ENCODE measurements at places on chromosomes 11 and 22.
A peak's percentile ranks its signal among the peaks of the same experiment; 100 is the strongest.

GRCh38 chr11:124934862-124935547, 842 bp downstream of the HEPACAM start:
- DNase-seq, result no peak

- DNase-seq, result no peak
These were observed 559 bp downstream of the RANBP1 start for GRCh38 chr22:20116376-20116950.

GRCh38 chr11:128963744-128964325, 21.2 kb upstream of the TP53AIP1 start:
- DNase-seq, result no peak

GRCh38 chr22:19855504-19856409, 1.1 kb upstream of the GNB1L start:
- peak; percentile 34 for DNase-seq

DNA sequence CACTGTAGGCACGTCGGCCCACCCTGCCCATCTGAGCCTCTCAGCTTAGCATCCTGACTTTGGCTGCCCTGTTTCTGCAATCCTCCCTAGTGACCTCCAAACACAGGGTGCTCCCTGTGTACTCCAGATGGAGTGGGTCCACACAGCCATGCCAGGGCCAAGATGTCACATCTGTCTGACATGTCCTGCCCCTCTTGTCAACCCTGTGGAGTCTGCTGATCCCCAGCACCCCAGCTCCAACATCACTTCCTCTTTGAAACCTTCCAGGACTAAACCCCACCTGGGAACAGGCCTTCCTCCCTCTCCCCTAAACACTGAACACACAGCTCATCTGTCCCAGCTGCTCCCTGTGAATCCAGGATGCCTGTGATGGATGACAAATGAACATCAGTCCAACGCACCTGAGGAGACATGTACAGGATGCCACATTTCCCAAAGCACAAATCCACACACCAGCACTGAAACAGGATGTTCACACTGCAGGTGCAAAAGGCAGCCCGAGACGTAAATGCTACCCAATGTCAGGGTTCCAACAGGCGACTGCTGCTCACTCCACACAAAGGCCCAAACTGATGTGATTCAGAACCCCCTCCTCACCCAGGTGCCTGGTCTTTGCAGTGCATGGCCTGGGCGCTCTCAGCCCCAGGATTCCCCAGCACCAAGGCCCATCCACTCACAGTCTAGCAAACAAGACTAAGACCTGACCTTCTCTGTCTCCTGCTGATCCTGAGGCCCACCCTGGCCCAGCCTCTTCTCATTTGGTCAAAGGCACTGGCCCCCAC, 2.0 kb upstream of the TSSK2 start:
- no peak for DNase-seq

DNA sequence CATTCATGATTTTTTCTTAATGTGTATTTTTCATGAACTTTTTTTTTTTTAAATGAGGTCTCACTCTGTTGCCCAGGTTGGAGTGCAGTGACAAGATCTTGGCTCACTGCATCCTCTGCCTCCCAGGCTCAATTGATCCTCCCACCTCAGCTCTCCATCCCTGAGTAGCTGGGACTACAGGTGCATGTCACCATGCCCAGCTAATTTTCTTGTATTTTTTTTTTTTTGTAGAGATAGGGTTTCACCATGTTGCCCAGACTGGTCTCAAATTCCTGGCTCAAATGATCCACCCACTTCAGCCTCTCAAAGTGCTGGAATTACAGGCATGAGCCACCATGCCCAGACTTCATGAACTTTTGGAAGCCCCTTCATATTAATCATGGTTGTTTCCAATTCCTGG, 49.7 kb downstream of the ADAMTS15 start:
- DNase-seq, result no peak

DNA sequence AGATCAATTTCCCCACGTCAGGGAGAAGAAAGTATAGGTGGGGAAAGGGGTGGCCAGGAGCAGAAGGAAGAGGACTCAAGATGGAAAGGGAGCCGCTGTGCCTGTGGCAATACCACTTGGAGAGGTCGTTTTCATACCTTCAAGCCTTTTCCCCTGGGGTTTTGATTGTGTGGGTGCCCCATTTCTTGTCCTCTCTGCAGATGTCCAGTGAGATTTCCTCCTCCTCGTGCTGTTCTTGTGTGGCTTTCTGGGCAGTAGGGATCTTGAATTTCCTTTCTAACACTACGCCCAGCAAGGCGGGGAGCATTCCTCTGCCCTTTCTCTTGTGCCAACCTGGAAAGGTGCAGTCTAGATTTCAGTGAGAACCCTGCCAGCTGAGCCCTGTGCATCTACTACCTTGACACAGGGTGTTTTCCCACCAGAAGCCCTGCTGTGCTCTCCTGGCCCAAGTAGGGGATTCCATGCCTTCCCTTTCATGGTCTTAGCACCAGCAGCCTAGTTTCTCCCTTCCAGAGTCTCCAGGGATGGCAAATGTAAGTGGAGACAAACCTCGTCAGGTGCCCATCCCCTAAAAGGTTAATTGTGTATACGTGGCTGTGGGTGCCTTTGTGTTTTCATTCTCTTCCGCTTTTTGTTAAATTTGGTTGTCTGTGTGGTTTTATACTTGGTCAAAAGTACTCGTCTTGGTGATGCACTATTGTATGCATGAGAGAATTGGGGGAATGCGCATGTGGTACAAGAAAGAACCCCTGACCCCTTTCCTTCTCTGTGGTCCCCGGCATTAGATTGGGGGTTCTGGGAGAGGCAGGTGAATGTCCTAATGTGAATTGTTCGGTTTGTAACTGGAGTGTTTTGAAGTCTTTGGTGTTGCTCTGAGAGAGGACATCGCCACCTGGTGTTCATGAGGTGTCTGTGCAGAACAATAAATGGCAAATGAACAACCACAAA, 71.4 kb upstream of the MPEG1 start:
- peak; percentile 75 for DNase-seq

- no peak for DNase-seq
These were observed 6.4 kb downstream of the PACSIN2 start for GRCh38 chr22:43008509-43008908.

DNA sequence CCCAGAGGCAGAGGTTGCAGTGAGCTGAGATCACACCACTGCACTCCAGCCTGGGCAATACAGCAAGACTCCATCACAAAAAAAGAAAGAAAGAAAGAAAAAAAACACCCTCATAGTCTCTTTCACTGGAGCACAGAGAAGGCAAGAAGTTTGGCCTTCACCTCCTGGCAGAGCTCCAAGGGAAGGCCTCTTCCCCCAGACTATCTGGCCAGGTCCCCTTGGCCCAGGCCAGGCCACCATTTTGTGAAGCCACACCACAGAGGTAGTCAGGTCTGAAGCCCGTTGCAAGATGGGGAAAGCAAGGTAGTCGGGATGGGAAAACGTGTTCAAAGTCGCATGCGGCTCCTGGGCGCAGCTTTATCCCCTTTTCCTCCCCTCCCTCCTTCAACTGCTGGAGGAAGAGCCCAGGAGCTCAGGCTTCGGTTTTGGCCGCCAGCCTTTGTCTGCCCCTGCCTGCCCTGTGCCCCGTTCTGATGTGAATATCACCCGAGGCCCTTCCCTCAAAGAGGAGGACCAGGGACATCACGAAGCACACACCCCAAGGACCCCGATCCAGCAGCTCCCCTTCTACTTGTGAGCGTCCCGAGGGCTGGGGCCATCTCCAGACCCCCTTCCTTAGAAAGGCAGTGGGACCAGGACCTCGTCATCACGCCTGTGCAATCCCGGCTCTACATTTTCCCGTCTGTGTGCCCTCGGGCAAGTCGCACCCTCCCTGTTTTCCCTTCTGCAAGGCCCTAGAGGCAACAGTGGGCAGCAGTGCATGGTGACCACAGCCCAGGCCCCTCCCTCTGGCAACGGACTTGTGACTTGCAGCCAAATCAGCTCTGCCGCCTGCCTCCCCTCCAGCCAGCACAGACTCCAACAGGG, 17.7 kb downstream of the CABP7 start:
- no peak for DNase-seq

GRCh38 chr11:841981-842369, 354 bp downstream of the POLR2L start:
- DNase-seq, result no peak

DNA sequence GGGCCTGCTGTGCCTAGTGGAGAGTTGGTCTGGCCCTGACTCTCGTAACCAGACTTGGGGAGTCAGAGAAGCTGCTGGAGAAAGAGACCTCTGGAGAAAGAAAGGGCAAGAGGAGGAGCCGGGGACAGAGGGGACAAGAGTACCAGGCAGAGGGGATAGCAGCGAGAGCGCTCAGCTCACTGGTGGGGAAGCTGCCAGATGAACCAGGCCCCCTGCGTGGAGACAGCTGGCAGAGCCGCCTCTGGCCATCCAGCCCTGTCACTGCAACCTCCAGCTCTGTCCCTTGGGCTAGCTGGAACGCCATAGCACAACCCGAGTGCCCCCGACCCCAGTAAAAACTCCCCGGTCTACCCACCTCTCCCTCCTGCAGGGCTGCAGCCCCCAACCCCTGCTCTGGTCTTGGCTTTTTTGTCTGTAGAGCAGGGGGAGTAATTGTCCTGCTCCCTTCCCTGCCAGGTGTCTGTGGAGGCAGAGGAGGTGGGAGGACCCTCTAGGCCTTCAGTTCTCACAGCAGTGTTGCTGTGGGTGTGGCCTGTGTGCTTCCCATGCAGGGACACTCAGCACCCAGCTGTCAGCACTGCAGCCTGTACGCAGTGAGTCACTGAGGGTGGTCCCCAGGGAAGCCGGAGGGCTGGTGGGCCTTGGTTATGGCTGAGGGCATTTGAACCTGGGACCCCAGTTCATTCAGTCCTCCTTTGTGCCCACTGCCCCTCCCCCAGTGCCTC, 4.8 kb upstream of the SUN2 start:
- DNase-seq, result no peak

- DNase-seq, result no peak
These were observed 6.4 kb downstream of the TMEM126B start for GRCh38 chr11:85634747-85635146.

DNA sequence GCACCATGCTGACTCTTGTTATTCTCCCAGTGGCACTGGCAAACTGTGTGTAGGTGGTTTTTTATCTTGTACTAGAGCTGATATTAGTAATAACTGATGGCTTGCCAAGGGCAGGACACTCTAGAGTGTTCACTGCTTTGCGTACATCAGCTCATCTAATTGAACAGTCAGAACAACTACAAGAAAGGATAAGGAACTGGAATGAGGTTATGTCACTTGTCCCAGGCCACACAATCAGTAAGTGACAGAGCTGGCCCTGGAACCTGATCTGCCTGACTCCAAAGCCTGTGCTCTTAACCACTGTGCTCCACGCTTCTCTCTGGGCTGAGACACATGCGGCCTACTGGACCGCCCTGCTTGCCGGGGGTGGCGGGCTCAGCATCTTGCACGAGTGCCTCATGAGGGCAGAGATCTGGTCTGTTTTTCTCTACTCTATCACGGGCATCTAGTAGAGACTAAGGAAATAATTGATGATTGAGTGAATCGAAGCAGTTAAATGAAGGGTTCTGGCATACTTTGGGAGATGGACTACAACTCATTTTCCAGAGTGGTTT, 155.9 kb upstream of the SORL1-AS1 start:
- DNase-seq, result no peak

DNA sequence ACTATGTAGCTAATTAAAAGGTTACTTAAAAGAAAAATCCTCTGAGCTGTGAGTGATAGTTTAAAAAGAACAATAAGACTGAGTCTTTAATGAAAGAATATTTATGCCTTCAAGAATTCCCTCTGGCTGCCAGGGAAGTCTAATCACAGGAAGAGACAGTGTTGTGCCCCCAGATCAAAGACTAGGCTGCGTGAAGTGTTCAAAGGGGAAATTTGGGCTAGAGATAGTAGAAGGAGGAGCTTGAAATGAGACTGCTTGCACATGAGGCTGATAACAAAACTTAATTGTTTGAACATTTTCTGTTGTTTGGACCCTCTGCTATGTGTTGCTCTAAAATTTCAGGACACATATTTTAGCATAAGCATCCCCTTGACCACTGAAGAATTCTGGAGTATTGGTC, 99.7 kb upstream of the MTNR1B start:
- no peak for DNase-seq

GRCh38 chr22:20220629-20221026, 47.5 kb downstream of the RTN4R start:
- DNase-seq, result no peak

GRCh38 chr11:65981101-65981740, 19.7 kb downstream of the SART1 start:
- DNase-seq, result no peak

GRCh38 chr11:32107647-32108046, 16.8 kb downstream of the RCN1 start:
- no peak for DNase-seq

DNA sequence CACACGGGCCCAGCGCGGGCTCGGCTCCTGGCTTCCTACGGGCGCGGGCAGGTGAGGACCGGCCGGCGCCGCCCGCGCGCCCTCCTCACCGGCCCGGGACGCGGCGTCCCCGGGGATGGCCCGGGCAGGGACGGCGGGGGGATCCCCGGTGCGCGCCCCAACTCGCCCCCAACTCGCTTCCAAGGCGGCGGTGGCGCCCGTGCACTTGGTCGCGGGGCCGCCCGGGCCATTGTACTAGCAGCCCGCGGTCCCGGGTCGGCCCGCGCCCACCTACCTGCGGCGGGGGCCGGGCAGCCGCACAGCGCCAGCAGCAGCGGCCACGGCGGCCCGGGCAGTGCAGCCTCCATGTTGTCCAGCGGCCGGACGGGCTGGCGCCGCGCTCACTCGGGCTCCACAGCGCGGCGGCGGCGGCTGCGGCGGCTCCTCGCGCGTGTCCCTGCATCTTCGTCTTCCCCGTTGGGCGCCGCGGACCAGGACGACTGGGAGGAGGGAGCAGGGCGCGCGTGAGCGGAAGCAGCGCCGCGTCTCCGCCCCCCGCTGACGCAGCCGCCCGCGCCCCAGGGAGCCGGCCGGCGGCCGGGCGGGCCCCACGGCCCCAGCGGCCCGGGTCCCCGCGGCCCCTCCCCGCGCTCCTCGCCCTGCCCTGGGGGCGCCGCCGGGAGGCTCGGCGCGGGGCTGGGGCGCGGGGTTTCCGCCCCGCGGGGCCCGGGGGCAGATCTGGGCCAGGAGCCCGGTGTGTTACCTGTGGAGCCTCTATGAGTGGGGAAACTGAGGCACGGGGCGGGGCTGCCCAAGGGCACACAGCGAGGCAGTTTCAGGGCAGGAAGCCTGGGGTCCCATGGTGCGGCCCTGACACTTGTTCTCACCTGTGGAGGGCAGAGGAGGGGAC, 159.3 kb upstream of the GRK3 start:
- peak; percentile 69 for DNase-seq

- DNase-seq, result no peak
These were observed 84.0 kb downstream of the GRIK4 start for GRCh38 chr11:120595557-120595956.

- DNase-seq, result no peak
These were observed 406.5 kb upstream of the SYN3 start for GRCh38 chr22:33464698-33465097.

GRCh38 chr11:72333661-72334060, 89.7 kb upstream of the PHOX2A start:
- DNase-seq, result peak; percentile 68
